ENCODE measurements at places on chromosomes 2 and 18.

GRCh38 chr2:240066489-240066888, 13.2 kb upstream of the OR6B3 start:
- DNase-seq: no peak

DNA sequence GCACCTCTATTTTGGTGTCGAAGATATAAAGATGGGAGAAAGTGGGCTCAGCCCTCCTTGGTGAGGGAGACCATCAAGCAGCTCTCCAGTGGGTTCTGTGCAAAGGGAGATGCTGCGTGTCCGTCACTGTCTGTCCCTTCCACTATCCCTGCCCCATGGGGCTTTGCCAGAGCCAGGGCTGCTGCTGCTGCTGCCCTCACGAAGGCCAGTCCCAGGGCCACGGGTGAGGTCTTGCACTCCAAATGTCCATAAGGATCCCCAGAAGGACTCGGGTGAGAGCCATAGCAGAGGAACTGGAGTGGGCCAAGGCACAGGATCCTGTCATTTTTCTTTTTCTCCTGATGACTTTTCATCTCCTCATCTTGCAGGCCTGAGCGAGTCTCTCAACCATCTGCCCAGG, 3.7 kb upstream of the DIPK1C start:
- DNase-seq: no peak

- DNase-seq: no peak
These were observed 117.6 kb downstream of the ZNF407 start for GRCh38 chr18:74715306-74715705.

DNA sequence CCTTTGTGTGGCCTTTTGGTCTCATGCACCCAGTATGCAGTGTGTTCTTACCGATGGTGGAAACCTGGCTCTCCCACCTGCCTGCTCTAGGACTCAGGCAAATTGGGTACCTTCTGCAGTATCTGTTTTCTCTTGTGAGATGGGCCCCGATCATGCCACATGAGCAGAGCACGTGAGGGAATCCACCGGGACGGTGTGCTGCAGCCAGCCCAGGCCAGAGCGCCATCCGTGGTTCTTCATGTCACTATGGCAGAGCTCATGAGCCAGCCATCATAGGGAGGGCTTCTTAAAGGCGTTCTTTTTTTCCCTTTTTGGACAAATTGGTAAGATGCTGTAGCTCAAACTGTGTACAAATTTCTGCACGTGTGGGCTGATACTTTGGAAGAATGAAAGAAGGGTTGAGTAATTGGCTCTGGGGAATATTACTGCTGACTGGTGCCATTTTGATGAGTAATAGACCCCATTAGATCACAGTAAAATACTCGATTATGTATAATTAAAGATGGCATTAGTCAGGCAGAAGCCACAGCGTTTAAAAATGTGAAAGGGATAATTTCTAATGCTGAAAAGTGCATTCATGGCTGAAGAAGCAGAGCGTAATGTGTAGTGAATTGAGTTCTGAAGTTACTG, 19.2 kb downstream of the SH3RF3 start:
- no peak for DNase-seq

- DNase-seq: no peak
These were observed 140.3 kb downstream of the AFF3 start for GRCh38 chr2:100002059-100002458.

DNA sequence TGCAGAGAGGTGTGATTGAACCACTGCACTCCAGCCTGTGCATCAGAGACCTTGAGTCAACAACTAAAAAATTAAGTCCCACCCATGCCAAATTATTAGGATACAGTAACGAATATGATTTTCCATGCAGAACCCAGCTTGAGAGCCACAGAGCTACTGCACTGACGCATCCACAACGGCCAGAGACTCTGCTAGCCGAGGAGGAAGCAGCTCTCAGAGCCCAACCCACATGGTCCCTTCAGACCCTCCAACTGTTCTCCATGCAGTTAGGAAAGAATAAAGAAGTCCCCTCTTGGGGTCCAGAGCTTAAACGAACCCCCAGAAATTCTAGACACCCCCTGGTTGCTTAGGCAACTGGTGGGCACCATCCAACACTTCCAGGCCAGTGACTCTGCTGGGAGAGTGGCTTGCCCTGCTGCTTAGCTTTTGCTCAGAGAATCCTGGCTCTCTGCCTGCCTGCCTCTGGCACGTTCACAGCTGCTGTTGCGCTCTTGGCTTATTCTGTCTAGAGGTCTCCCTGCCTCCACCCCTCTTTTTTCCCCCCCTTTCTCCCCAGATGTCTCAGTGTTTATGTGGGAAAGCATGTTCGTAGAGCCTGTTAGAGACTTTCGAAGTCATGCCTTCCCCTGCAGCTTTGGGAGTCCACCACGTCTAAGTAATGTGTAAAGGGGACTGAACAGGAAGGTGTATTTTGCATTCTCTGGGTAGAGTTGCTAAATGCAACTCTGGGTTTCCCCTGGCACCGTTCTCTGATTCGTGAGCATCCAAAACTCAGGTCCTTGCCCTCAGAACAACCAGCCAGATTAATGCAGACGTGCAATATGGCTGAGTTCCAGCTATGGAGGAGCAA, 26.0 kb upstream of the SP3 start:
- peak; percentile 21 for DNase-seq

- DNase-seq: no peak
These were observed 104.5 kb upstream of the CELF4 start for GRCh38 chr18:37669991-37670534.

GRCh38 chr2:227462462-227462951, 9.4 kb upstream of the AGFG1 start:
- DNase-seq: no peak

DNA sequence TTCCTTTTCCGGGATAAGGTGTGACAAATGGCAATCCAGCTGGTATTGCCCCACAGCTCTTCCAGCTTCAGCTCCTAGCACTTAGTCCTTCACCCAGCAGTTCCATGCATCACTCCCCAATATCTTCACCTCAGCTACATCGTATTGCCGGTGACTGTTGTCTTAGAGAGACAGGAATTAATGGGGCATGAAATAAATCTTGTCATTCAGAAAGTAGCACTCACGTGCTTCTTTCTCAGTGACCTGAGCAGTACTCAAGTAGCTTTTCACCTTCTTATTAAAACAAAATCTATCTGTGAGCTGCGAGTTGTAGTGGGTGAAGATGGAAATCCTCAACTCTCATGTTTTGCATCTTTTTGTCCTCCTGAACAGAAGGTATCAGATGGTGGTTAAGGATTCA, 72.8 kb downstream of the PTH2R start:
- no peak for DNase-seq

GRCh38 chr2:101190747-101191516, 39.8 kb upstream of the TBC1D8 start:
- no peak for DNase-seq

DNA sequence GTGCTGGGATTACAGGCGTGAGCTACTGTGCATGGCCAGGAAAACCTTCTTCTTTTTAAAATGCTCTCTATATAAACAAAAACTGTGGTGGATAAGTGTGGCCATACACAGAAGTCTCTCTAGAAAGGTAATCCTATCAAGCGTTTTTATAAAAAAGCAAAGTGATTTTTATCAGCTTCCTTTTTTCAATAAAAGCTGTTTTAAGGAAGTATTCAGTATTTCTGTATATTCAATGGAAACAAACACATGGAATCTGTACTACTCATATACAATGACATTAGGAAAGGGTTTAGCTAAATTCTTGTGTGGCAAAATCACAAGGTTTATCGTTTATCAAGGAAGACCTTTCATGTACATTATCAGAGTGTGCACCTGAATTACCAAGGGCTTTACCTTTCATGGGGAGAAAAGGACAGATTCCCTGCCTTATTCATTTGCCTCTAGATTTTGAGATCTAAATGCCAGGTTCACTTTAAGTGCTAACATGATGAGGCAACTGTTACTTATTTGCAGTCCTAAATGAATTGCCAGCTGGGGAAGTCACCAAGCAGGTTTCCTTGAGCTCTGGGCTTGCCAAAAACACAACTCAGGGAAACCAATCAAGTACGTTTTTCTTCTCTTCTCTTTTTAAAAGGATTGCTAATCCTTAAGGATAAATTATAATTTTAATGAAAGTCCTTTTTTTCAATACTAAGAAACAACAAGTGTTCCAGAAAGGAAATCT, 70.8 kb downstream of the RTN4 start:
- DNase-seq: no peak

DNA sequence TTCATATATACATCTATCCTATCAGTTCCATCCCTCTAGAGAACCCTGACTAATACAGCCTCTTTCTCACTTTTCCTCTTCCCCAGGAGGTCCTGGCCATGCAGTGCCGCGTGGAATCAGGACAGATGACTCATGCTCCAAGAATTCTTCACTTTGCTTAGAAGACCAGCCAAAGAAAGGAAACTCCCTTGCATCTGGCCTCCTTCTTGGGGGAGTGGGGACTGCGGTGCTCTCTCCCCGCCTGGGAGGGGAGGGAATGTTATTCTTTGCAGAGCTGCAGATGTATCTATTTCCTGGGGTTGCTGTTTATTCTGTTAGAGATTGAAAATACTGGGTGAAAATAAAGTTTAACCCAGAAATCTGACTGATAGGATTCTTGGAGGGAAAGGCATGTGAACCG, 111.5 kb upstream of the SH3BP4 start:
- peak; percentile 23 for DNase-seq

- DNase-seq: no peak
These were observed 20.1 kb upstream of the ACMSD start for GRCh38 chr2:134818321-134818720.

GRCh38 chr2:240293557-240294461, 141.7 kb upstream of the GPC1 start:
- DNase-seq: no peak

GRCh38 chr2:42256505-42256904, 87.4 kb downstream of the EML4 start:
- DNase-seq: no peak

DNA sequence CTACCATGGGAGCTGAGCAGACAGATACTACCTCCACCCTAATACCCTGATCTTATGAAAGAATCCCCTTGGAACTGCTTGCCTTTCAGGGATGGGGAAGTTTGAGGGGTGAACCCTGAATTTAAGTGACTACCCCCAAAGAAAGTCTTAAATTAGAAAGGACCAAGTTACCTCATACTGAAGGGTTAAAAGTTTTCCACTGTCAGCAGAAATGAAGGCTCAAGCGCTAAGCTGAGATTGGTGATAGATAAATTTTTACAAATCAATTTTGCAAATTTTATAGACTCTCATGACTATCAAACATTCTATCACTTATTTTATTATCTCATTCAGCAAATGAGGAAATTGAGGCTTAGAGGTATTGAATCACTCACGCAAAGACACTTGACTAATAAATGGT, 233.2 kb upstream of the THSD7B start:
- no peak for DNase-seq

GRCh38 chr2:226956659-226957058, 120.8 kb downstream of the RHBDD1 start:
- DNase-seq: no peak

DNA sequence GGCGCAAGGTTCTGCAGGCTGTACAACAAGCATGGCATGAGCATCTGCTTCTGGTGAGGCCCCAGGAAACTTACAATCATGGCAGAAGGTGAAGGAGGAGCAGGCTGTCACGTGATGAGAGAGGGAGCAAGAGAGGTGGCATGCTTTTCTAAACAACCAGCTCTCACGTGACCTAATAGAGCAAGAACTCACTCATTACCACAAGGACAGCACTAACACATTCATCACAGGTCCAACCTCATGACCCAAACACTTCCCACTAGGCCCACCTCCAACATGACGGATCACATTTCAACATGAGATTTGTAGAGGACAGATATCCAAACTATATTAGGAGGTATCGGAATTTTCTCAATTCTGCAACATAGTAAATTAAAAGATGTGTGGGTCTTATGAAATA, 108.8 kb upstream of the DLX2 start:
- DNase-seq: no peak

DNA sequence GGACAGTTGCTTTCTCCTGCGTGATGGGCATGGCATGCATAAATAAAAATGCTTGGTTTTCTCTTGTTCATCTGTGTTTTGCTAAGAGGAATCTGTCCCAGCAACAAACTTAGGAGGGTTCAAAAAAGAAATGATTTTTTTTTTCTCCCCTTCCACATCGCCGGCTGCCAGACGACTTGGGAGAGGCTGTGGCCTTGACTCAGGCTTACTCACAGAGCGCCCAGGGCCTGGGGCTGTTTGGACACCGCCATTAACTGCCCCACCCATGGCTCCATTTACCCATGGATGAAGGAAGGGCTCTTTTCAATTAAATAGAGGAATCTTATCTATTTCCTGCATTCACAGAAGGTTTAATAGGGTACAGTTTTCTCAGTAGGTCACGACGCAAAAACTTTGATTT, 22.3 kb upstream of the SERPINB5 start:
- no peak for DNase-seq

Measured in GOT3 (cell line).